ENCODE measurements at places on chromosomes 7 and 10. TPM values are rescaled to one million over a fixed set of nuclear protein-coding genes. Genes with fewer than 3 reads are reported as not detected.

LRRTM3 gene
- not detected for total RNA-seq

SPDYE5 gene
- not detected for total RNA-seq

RAMP3 gene
- 26.6 TPM for total RNA-seq

CALHM3 gene
- not detected for total RNA-seq

SNCG gene
- total RNA-seq: 25.5 TPM

NODAL gene
- not detected for total RNA-seq

CPED1 gene
- total RNA-seq: 120 TPM

SGPL1 gene
- 20.1 TPM for total RNA-seq

NRP1 gene
- 52.4 TPM for total RNA-seq

TMEM236 gene
- total RNA-seq: 1.3 TPM

CLCN1 gene
- total RNA-seq: not detected

SLC18A3 gene
- total RNA-seq: 2.5 TPM

SPDYE16 gene
- not detected for total RNA-seq

TCAF2 gene
- 0.83 TPM for total RNA-seq

CPA2 gene
- not detected for total RNA-seq

NAT16 gene
- total RNA-seq: not detected
